ENCODE measurements at places on chromosomes 16 and 17.
A peak's percentile ranks its signal among the peaks of the same experiment; 100 is the strongest.

- no peak for DNase-seq
These were observed 15.8 kb downstream of the TEKT1 start for GRCh38 chr17:6815775-6816174.

DNA sequence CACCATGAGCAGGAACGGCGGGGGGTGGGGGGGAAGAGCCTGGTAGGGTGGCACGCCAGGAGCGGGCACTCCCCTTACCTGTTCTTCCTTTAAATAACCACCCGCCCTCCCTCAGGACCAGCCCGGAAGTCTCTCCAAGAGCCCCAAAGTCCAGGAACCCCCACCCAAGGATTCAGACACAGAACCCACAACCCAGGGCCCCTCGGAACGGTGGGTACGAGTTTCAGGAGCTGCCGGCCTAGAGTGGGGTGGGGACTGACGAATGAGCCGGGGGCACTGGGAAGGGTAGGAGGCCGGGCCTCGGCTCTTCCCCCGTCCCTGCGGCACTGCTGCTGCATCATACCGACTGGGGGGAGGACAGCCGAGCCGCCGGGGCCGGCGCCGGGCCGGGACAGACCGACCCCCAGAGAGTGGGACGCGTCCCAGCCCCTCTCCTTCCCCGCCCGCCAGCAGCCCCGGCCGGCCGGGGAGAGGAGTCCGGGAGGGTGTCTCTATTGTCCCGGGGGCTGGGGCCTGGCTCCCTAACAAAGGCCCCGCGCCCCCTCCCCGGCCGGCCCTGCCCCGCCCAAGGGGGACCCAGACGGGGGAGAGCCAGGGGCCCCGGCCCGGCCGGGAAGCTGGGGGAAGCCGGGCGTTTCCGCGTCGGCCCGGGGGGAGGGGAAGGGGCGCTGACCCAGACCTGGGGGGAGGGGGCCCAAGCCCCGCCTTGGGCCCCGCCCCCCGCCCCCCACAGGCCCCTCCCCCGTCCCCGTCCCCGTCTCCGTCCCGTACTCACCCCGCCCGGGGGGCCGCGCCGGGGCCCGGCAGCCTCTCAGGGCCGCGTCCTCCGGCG lies 747 bp downstream of the ATXN7L3 start:
- peak; percentile 79 for DNase-seq

- no peak for DNase-seq
These were observed 10.5 kb upstream of the KRT19 start for GRCh38 chr17:41538565-41538991.

- DNase-seq, result no peak
These were observed 943.8 kb upstream of the SOX9 start for GRCh38 chr17:71176928-71177443.

DNA sequence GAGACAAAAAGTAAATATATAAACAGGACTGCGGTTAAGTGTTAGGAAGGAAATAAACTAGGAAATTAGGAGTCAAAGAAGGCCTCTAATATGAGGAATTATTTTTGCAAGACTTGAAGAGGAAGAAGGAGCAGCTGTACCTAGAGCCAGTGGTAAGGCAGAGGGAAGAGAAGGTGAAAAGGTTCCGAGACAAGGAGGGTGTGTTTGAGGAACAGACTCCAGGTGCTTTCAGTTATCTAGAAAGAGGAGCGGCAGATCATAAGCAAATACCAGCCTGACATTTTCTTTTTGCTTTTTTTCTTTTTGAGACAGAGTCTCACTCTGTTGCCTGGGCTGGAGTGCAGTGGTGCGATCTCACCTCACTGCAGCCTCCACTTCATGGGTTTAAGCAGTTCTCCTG lies 61.0 kb downstream of the CHD9 start:
- DNase-seq, result no peak

DNA sequence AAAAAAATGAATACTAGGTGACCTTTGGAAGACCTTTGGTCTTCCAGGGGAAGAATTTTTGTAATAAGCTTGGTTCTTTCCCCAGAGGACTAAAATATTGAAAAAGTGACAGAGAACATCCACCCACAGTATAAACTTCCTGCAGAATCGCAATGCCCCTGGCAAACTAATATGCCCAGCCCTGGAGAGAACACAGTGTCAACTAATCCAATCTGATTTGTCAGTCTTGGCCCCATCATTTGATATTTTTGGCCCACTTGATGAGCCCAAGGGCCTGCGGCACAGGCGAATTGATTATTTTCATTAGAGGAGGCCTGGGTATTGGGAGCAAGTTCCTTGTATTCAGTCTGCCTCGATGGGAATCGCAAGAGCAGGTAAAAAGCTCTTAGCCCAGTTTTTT lies 98.4 kb downstream of the MAP2K6 start:
- DNase-seq, result no peak

DNA sequence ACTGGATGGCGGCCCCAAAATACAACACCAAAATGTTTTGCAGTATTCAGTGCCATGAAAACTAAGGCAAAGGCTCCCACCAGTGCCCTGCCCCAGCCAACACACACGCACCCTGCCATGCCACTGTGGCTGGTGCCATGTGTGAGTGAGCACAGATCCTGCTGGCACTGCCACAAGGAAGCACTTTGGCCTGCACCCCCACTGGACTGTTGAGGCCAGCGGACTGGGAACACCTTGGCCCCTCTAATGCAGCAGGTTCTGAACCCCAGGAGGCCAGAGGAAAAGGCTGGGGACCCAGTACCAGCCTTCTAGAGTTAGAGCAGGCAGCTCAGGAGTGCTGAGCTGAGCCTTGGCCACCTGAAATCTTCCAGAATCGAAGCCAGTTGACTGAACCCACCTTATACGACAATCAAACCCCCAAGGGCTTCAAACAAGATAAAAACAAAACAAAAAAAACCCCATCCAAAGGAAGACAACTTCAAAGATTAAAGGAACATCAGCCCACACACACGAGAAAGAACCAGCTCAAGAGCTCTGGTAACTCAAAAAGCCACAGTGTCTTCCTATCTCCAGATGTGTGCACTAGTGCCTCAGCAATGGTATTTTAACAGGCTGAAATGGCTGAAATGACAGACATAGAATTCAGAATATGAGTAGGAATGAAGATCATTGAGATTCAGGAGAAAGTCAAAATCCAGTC lies 21.5 kb downstream of the NLRP1 start:
- DNase-seq, result no peak

GRCh38 chr16:27452569-27453493 lies 50.9 kb downstream of the IL21R start:
- DNase-seq, result no peak

DNA sequence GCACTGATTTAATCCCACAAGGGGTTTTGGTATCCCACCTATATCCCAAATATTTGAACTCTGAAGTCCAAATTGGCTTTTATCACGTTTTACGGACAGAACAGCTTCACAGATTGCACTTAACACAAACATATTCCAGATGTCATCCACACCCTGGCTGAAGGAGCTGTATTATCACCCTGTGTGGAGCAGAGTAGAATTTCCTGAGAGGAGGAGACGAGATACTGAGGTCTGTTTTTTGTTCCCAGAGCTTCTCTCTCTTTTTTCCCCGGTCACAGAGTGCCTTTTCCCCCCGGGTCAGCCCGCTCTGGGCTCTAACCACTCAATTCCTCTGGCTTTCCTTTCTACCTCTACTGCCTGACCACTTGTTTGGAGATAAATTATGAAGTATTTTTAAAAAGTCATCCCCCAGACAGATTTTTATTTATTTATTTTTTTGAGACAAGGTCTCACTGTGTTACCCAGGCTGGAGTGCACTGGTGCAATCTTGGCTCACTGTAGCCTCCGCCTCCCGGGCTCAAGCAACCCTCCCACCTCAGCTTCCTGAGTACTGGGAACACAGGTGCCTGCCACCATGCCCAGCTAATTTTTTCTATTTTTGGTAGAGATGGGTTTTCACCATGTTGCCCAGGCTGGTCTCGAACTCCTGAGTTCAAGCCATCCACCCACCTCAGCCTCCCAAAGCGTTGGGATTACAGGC lies 30.7 kb downstream of the DNAH2 start:
- no peak for DNase-seq

GRCh38 chr17:70888324-70888723 lies 719.0 kb downstream of the KCNJ2 start:
- no peak for DNase-seq

- DNase-seq, result no peak
These were observed 42.6 kb downstream of the ANKFY1 start for GRCh38 chr17:4221163-4221562.

DNA sequence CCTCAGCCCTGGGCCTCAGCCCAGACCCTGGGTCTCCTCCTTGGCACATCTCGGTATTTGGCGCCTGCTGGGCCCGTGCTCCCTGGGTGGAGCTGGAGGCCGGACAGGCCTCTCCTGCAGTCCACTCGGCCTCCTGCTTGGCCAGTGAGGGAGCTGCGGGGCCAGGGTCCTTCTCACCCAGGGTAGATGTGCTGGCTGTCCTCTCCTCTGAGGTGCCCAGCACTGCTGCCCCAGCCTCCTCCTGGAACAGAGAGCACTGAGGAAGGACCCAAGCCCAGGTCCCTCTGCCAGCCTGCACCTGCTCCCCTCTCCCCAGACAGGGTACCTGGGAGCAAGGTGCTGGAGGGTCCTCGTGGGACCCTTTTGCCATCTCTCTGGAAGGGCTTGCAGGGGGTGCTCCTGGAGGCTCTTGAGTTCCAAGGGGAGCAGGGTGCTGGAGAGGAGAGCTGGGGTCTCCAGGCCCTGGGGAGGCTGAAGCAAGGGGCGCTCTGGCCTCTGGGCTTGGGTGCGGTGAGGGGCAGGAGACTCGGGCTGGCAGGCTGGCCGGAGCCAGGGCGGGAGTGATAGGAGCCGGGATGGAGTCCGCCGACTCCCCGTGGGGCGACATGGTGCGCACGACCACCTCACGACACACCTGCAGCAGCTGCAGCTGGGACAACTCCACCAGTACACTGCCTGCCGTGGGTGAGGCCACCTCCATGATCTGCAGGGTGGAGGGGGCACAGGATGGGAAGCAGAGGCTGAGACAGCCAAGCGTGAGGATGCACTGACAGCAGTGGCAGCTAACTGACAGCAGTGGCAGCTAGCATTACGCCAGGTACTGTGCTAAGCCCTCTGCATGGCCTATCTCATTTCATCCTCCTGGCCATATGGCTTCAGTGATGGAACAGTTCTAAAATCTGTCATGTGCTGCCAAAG lies 17.8 kb downstream of the TSPOAP1 start:
- DNase-seq, result no peak

DNA sequence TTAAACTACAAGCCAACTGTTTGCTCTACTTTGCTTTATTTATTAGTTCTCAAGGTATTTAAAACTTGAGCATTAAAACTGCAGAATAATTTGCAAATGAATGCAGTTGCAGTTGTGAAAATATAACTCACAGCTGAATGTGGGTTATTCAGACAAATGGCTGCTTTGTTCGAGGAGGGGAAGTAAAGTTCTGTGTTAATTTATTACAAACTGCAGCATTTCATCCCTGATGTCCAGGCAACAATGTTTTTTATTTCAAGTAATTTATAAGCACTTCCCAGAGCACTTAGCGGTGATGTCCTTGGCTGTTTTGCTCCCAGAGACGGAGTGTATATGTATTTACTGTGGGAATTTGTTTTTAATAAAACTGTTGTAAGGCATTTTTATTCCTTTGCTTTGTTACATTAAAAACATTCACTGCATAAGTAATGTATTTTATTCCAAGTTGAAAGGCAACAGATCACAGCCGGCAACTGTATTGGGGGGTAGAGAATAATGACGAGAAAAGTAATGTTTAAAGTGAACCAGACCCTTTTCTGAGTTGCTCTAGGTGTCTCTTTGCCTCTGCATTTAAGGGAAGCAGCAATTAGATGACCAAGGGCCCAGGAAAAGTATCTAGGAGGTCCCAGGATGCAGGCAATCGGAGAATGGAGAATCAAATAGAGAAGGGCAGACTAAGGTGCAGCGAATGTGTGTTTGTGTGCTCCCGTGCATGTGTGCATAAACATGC lies 291.2 kb upstream of the SALL1 start:
- DNase-seq, result no peak

- no peak for DNase-seq
These were observed 32.0 kb upstream of the MRPS23 start for GRCh38 chr17:57881783-57882351.

- peak; percentile 16 for DNase-seq
These were observed 6.7 kb downstream of the ARL16 start for GRCh38 chr17:81676906-81677305.

DNA sequence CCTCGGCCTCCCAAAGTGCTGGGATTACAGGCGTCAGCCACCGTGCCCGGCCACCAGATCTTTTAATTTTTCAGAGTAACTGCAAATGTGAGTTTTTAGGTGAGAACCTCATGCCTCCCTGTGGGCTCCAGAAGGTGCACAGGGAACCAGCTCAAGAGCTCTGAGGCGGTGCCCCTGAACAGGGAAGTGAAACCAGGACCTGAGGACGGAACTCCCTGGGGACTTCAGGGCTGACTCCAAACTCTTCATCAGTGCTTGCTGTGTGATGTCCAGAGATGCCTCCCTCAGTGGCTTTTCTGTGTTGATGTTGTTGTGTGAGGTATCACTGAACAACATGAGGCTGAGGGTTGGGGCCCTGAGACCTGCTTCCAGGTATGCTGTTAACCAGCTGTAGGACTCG lies 23.8 kb downstream of the SLC12A3 start:
- no peak for DNase-seq

GRCh38 chr17:44362459-44362948 lies 1.1 kb downstream of the FAM171A2 start:
- DNase-seq, result no peak

DNA sequence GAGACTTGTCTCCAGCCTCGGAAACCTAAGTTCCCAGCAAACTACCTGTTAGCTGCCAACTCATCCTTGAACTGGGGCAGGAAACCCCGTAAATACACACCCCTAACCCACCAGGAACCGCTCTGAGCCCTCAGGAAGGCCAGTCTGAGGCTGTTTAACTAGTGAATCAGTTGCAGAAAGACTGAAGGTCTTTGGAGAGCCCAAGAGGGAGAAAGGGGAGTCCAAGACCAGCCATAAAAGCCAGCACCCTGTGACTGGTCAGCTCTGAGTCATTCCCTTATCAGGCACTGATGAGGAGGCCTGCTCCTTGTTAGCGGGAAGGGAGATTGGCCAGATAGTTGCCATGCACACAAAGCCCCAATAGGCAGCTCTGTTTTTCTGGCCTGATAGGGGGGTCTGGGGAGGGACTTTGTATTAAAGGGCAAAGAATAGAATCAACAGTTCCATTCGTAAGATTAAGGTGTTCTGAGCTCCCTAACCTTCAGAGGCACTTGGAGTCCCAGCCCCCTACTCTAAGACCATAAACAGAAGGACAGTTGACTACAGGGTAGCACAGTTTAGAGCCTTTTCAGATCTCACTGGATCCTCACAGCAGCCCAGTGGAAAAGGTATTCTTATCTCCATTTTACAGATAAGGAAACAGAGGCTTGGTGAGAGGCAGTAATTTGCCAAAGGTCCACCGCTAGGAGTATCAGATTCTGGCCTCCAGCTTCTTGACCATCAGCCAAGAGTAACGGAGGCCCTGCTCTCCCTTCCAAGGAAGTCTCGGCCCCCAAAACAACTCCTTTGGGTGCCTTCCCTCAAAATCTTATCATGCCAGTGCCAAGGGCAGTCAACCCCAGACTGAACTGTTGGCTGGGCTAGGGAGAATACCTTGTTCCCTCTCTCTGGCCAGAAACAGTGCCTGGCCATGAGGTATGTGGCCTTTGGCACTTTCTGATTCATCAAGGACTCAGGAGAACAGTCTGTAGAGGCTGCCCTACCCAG lies 2.2 kb upstream of the KRT19 start:
- DNase-seq, result peak; percentile 14

GRCh38 chr16:59169168-59169567 lies 435.1 kb upstream of the GOT2 start:
- no peak for DNase-seq

GRCh38 chr17:80663781-80664206 lies 119.2 kb downstream of the RPTOR start:
- peak; percentile 40 for DNase-seq

GRCh38 chr17:50887705-50888245 lies 21.6 kb upstream of the TOB1 start:
- no peak for DNase-seq

GRCh38 chr16:30692396-30693064 lies 6.4 kb upstream of the SRCAP start:
- peak; percentile 90 for DNase-seq

All from NCI-H526 (cell line).